ENCODE measurements at places on chromosomes 13 and 19.

DNA sequence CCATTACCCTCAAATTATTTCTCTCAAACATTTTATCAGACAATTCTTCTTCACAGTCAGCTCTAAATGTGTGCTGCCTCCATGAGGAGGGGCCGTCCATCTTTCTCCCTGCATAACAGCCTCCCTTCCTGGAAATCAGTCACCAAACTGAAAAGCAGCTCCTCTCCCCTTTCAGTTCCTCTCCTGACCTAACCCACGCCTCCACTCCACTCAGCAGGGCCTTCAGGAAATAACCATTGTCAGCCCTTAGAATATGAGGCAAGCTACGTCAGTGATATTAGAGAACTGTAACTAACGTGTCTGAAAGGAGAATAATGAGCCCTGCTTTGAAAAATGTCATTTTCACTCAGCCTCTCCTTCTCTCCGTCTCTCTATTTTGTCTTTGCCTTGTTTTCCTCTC lies 116.2 kb downstream of the OLFM4 start:
- no peak for DNase-seq

DNA sequence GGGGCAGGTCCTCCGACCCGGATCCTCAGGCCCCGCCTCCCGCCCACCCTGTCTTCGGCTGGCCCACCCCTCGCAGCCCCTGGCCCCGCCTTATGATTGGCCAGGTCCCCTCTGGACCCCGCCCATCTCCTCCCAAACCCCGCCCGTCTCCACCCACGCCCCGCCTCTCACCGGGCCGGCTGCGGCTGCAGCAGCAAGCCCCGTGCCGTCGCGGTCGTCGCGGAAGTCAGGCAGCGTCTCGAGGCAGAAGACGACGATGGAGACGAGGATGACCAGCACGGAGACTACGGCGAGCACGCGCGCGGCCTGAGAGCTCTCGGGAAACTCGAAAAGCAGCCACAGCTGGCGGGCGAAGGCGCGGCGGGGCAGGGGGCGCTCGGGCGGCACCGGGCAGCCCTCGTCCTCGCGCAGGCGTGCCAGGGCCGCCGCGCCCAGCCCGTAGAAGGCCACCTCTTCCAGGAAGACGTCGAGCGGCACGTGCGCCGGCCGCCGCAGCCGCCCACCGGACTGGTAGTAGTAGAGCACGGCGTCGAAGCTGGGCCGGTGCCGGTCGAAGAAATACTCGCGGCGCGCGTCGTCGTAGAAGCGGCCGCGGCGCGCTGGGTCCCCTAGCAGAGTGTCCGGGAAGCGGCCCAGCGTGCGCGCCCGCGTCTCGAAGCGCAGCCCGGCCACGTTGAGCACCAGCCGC lies 495 bp downstream of the KCNA7 start:
- DNase-seq: no peak

- DNase-seq: no peak
These were observed 7.6 kb upstream of the GJB6 start for GRCh38 chr13:20239748-20240147.

GRCh38 chr13:20435616-20436368 lies 89.9 kb downstream of the CRYL1 start:
- DNase-seq: no peak

GRCh38 chr13:44711706-44712105 lies 135.6 kb upstream of the TSC22D1 start:
- no peak for DNase-seq

GRCh38 chr13:36778083-36778671 lies 40.8 kb upstream of the RFXAP start:
- no peak for DNase-seq

GRCh38 chr13:95677564-95678266 lies 776 bp downstream of the DNAJC3 start:
- peak; percentile 28 for DNase-seq

GRCh38 chr13:75651013-75651412 lies 14.9 kb downstream of the LMO7 start:
- DNase-seq: no peak

DNA sequence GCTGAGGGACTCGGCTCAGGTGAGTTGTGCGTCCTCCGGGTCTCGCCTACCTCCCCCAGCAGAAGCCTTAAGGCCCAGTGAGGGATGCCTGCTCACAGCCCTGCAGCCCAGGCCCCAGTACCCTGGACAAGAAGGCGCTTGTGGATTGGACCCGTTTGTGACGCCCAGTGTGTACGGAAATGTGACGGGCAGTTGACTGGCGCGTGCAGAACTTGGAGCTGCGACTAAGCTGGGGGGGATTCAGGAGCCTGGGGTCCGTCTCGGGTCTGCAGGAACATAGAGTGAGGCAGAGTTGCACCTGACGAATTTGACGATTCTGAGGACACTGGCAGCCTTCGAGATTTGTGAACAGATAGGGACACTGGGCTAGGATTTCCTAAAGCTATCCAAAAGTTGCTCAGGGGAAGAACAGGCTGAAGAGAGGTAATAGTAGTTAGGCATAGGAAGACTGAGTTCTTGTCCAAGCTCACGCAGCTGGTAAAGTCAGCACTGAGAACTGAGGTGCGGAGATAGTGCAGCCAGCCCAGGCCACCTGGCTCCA lies 519 bp downstream of the ZNF551 start:
- no peak for DNase-seq

- no peak for DNase-seq
These were observed at the start of gene TNNT1 for GRCh38 chr19:55149078-55150003. Gene TNNT1, minus strand, starts transcription at chr19:55149206. Its CDS starts 2,049 bp downstream, at chr19:55147157.

- DNase-seq: no peak
These were observed 1531.7 kb upstream of the SPRY2 start for GRCh38 chr13:81872581-81872980.

DNA sequence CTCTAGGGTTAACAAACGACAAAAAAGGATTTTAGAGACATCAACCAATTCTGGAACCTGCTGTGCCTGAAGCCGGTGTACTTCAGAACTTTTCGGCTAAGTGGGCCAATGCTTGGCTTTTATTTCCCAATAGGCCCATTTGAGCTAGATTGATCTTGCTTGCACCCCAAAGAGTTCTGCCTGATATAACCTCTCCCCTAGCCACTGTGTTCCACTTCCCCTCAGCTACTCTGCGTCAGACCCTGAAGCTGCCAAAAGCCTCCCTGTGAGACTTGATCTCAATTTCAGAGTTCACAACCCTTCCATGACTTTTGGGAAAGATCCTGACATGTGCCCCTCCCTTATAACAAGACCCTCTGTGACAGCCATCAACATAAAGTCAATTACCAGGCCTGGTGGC lies 5.6 kb upstream of the SIGLEC14 start:
- no peak for DNase-seq

DNA sequence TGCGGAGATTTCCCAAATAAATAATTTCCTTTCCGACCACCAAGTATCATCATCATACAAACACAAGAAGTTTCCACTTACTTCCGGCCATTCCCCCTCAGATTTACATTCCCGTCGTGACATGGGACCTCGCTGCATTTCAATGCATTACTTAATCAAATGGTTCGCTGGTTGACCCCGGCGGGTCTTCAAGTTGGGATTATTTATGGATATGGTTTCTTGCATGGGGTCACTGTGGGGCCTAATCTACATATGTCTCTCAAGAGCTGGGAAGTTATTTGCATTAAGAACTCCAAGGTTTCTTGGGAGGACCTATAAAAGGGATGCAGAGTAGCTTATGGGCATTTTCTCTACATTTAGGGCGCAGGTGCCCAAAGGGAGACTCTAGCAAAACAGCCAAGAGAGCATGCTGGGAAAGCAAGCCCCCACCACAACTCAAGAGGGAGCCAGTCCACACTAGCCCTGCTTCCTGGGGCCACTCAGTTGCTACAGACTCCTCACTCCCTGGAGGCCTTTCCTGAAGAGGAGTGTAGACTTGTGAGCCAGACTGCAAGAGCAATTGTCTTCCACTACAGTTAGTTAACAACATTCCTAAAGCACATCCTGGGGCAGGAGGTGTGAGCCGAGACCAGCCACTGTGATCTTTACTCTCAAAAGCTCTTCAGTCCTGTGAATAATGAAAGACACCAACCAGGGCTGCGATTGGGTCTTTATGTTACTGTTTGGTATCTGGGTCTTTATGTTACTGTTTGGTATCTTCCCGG lies 125.3 kb downstream of the KATNAL1 start:
- no peak for DNase-seq

- no peak for DNase-seq
These were observed at the start of gene KCTD4 for GRCh38 chr13:45200701-45201232. Gene KCTD4, minus strand, starts transcription at chr13:45201045. Its CDS starts 6,478 bp downstream, at chr13:45194567.

GRCh38 chr19:29504454-29504853 lies 21.3 kb upstream of the VSTM2B start:
- DNase-seq: no peak

DNA sequence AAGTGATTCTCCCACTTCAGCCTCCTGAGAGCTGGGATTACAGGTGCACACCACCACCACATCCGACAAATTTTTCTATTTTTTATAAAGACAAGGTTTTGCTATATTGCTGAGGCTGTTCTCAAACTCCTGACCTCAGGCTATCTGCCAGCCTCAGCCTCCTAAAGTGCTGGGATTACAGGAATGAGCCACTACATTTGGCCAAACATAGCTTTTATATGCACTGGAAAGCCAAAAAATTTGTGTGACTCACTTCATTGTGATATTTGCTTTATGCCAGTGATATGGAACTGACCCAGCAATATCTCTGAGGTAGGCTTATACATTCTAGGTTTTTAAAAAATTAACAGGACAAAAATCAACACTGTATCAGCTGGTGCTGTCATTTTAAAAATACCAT lies 26.8 kb upstream of the ACOD1 start:
- peak; percentile 58 for DNase-seq

DNA sequence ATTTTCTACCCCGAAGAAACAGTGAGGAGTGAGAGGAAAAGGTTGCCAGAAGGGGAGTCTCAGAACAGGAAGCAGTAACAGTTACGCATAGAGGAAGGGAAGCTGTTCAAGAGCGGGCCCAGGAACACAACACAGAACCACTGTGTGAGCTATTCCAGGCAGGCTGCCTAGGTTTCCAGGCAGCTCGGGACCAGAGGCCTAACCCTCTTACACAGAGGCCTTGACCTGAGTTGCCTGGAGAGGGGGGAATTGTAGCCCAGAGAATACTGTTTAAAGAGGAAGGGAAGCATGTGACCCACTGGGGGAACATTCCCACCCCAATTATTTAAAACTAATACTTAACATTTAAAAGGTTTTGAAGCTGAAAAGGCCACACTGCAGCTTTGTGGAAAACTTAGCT lies 93.3 kb upstream of the ZNF98 start:
- DNase-seq: no peak

DNA sequence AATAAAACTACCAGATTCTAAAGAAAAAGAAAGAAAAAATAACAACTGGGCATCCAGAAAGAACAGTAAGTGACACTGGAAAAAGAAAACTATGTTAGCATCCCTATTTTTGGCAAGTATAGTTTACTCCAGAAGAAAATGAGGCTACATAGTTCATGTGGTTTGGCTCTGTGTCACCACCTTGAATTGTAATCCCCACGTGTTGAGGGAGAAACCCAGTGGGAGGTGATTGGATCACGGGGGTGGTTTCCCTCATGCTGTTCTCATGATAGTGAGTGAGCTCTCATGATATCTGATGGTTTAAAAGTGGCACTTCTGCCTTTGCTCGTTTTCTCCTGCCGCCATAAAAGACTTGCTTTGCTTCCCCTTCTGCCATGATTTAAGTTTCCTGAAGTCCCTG lies 76.9 kb downstream of the ITGBL1 start:
- peak; percentile 91 for DNase-seq

DNA sequence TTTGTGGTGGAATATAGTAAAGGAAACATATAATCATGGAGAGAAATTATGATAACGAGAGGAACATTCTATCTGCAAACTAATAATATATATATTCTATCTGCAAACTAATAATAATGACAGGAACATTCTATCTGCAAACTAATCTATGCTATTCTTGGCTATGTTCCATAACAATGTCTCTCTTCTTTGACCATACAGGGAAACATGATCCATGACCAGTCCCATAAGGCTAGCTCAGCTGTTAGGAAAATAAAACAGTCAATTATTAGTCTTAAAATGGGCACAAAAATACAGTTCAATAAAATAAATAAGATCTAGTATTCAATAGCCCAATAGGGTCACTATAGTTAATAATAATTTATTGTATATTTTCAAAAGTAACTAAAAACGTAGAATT lies 707.8 kb upstream of the PCDH20 start:
- no peak for DNase-seq

DNA sequence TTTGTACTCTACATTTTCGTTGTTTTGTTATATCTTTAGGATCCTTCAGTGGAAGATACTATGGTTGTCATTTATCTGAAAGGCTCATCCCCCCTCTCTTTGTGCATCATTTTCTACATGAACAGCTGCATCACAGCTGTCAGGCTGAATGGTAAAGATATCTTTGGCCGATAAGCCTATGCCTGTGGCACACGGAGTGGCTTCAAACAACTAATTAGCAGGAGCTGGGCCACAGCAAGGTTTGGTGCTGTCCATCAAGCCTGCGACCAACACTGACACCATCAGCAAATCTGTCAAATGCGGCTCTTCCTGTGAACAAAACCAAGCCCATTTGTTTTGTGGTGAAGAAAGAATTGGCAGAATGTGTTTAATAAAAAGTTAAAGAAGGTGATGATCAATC lies 334.4 kb downstream of the PCDH9 start:
- no peak for DNase-seq

- no peak for DNase-seq
These were observed 275.8 kb upstream of the SOX1 start for GRCh38 chr13:111791131-111791530.
